ENCODE measurements at places on chromosomes 13 and 19. TPM values are rescaled to one million over a fixed set of nuclear protein-coding genes. Genes with fewer than 3 reads are reported as not detected.

MBD3L2 gene
- not detected for total RNA-seq

FUT6 gene
- not detected for total RNA-seq

ZC3H13 gene
- total RNA-seq = 15.4 TPM

DNA sequence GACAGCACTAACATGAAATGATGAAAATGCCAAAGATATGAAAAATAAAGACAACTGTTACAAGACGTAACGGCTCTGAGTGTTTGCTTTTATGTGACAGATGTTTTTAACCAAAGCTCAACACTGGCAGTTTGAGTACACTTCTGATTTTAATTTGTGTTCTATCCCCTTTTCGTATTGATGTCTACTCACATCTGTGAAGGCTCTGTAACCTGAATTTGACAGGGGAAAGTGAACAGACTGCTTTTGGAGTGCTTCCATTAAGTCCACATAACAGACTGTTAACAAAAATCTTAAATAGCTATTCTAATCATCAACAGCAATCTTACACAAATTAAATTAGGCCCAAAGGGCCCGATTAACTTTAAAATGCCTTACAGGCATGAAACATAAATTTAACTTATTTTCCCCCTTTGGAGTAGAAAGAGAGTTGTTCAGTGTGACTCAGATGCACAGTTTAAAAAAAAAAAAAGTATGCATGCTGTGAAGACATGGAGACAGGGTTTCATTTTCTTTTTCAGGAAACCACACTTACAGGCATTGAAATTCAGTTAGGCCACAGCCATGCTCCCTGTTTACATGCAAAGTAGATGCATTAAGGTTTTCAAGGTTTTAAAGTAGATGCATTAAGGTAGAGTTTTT is 16.3 kb upstream of the RNASEH2B start:
- peak; percentile 79 for DNase-seq

GRCh38 chr19:18741124-18742121 is 49.7 kb downstream of the COMP start:
- DNase-seq = no peak

DNA sequence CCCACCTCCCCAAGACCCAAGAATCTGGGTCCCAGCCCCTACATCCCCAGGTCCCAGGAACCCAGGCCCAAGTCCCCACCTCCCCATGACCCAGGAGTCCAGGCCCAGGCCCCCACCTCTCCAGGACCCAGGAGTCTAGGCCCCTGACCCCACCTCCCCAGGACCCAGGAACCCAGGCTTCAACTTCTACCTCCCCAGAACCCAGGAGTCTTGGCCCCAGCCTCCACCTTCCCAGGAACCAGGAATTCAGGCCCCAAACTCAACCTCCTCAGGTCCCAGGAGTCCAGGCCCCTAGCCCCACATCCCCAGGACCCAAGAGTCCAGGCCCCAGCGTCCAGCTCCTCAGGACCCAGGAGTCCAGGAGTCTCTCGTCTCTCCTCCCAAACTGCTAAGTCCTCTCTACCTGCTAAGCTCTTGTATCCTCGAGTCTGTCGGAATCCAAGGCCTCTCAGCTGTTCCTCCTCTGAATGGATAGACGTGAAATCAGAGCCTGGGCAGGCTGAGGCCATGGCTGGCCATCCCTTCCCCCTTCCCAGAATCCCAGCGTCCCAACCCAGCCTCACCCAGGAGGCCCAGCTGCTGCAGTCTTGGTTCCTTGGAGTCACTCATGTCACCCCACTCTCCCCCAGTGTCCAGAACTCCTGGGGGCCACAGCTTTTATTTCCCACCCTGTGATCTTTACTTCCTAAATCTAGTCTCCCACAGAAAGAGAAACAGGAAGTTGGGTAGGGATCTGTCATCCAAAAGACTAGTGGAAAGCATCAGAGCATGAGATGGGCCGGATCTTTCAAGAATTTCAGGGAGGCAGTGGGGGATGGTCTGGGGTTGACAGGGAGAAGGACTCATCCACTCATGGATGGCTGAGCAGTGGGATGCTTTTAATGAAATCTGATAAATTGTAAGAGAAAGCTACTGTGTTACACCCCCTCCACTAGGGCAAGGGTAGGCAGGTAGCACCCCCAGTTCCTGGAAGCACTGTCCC is at the start of gene CD209:
Gene CD209, minus strand, starts transcription at position 632 of the 982 bp plus-strand sequence. Its CDS starts 23 bp downstream, at position 609.
- no peak for DNase-seq

GRCh38 chr13:109400209-109400608 is 386.2 kb downstream of the IRS2 start:
- no peak for DNase-seq

- DNase-seq = no peak
Measured at GRCh38 chr13:34571716-34572115, 370.4 kb upstream of the NBEA start.

Data from LHCN-M2 (cell line).